ENCODE measurements at places on chromosomes 6 and 20. TPM values are rescaled to one million over a fixed set of nuclear protein-coding genes. Genes with fewer than 3 reads are reported as not detected.

RNASET2 gene
- 27.9 TPM for total RNA-seq

MUCL3 gene
- total RNA-seq = not detected

DNA sequence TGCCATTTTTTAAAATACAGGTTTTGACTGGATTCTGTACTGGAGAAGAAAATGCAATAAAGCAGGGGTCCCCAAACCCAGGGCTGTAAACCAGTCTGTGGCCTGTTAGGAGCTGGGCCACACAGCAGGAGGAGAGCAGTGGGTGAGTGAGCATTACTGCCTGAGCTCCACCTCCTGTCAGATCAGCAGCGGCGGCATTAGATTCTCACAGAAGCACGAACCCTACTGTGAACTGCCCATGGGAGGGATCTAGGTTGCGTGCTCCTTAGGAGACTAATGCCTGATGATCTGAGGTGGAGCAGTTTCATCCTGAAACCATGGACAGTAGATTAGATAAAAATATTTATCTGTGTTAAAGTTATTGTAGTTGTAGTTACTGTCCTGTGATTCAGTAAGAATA, 21.1 kb upstream of the FBXO9 start:
- no peak for DNase-seq

RAD21L1 gene
- not detected for total RNA-seq

- no peak for DNase-seq
These were observed 26.7 kb downstream of the GPX6 start for GRCh38 chr6:28488916-28489365.

TINAG gene
- total RNA-seq = 0.12 TPM

GRCh38 chr20:34389954-34390555, 27.0 kb downstream of the ITCH start:
- DNase-seq = no peak

BPIFA3 gene
- total RNA-seq = not detected

GRCh38 chr6:116562614-116563013, 8.7 kb upstream of the RWDD1 start:
- DNase-seq = no peak

DNA sequence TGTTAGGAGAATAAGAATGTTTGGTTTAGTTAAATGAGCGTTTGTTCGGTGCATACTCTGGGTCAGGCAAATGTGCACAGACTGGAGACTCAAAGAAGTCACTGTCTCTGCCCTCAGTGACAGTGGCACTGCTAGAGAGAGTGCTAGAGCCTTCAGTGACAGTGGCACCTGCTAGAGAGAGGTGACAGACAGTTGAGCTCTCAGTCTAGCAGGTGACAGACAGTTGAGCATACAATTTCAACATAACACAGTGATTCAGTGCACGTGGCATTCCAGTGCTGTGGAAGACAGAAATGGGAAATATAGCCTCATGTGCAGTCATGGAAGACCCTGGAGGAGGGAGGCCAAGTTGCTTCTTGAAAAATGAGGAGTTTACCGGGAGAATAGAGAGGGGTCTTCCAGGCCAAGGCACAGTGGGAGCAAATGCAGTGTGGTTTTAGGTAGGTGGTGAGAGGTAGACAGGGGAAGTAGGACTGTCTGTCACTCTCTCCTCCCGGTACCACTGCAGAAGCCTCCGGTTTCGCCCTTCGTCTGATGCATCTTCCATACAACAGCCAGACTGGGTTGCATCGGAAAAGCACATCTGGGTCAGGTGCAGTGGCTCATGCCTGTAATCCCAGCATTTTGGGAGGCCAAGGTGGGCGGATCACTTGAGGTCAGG, 107.9 kb upstream of the CLDN20 start:
- DNase-seq = no peak

FAM162B gene
- total RNA-seq = 2.0 TPM

CCHCR1 gene
- total RNA-seq = 11.0 TPM

C6orf89 gene
- 62.9 TPM for total RNA-seq

GRCh38 chr6:157606516-157606915, 216.5 kb upstream of the SNX9 start:
- no peak for DNase-seq

- no peak for DNase-seq
These were observed 158.1 kb downstream of the SOX4 start for GRCh38 chr6:21751608-21752007.

HSPA1A gene
- 197 TPM for total RNA-seq

- DNase-seq = no peak
These were observed 41.0 kb upstream of the RPS6KA2 start for GRCh38 chr6:166667796-166668610.

DNA sequence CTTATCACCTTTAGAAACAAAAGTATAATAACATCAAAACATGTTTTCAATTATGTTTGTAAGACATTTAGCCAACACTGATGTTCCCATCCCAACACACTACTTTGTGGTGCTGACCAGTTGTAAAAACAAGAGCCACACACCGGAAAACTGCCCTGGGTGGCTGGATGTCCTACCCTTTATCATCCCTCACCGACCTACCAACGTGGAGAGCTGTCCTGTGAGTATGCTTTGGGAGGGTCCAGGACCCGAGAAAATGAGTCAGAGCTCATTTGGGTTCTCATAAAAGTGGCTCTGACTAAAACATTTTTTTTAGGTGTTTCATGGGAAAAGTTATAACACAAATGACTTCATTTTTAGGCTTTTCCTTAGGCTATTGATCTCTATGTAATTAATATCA, 29.3 kb upstream of the CTAGE9 start:
- DNase-seq = no peak

FUCA2 gene
- total RNA-seq = 42.1 TPM

DNA sequence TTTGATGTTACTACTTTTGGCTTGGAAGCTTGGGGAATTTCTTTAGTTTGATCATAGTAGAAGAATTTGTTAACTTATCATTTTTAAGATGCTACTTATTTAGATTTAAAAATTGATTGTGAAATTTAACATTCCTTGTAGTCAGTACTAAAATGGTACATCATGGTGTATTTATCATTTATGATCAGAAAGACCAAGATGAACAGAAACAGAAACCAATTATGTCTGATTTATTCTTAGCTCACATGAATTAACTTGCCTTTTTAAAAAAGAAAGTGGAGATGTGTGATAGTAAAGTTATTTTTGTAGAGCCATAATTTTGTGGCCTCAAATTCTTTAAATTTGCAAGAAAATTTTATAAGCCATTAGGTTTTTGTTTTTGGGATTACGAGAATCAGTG, 77.6 kb downstream of the LIN28B start:
- no peak for DNase-seq

DNA sequence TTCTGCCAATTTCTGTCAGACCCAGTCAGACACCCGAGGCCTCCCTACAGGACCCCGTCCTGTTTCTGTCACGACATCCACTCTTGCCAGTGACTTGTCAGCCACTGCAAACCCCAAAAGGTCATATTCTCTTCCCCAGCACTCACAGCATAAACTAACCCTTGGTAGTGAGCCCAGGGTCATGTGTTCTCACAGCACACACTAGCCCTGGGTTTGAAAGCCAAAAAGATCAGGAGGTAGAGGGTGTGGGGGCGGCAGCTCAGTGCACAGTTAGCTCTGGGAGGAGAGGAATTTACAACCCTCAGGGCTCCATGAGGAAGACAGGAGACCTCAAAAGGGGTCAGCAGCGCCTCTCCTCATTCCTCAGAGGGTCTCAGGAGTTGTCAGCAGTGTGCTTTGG, 9.9 kb upstream of the SNX9 start:
- no peak for DNase-seq

AIG1 gene
- 49.7 TPM for total RNA-seq

GRCh38 chr6:1082285-1082935, 229.5 kb upstream of the FOXQ1 start:
- no peak for DNase-seq

DNA sequence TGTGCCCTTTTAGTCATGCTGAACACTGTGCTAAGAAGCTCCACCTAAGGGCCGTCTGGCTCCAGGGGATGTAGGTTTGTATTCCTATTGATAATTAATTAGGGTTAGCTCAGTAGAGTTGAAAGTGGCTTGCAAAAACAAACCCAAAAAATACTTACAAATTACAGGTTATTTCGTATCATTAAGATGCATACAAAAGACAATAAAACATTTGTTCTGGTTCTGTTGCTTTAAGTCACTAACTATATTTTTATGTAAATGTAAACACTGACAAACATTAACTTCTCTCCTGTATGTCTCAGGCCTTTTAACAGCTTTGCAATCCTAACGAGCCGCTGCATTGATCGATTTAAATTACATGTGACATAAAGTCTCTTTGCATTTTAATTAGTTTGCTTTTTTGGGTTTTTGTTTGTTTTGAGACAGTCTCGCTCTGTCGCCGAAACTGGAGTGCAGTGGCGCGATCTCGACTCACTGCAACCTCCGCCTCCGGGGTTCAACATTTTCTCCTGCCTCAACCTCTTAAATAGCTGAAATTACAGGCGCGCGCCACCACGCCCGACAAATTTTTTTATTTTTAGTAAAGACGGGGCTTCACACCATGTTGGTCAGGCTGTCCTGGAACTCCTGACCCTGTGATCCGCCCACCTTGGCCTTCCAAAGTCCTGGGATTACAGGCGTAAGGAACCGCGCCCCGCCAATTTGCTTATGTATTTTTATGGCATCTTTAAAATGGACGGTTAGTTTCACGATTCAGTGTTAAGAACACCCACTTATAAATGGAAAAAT, 110.9 kb downstream of the HFE start:
- peak; percentile 44 for DNase-seq

ZSCAN23 gene
- 1.2 TPM for total RNA-seq

GRCh38 chr6:1832844-1833787, 223.4 kb downstream of the FOXC1 start:
- DNase-seq = peak; percentile 75

GRCh38 chr6:41588111-41588510, 41.9 kb downstream of the FOXP4 start:
- no peak for DNase-seq

EDN1 gene
- total RNA-seq = 2.7 TPM

DNA sequence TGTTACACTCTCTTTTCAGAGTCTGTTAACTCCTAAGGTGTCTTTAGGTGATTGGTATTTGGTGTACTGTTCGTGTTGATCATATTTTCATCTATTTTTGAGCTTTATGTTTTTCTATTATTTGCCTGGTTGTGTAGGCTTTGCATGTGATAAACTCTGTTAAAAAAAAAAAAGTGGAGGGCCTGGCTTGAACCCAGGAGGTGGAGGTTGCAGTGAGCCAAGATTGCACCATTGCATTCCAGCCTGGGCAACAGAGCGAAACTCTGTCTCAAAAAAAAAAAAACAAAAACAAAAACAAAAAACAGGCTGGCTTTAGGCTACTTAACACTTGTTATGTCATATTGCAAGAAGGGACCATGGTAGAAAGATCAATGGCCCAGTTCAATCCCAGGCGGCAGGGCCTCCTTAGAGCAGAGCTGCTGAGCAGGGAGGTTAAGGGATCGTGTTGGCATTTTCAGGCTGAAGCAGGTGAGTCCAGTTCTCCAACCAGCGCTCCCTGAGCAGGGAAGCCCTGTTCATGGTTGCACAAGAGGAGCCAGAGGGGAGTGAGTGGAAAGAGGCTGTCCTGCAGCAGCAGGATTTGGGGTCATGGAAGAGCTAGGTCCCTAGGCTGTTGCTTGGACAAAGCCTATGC, 8.5 kb downstream of the PYGB start:
- DNase-seq = no peak

SLC22A2 gene
- total RNA-seq = not detected

COX4I2 gene
- 11.4 TPM for total RNA-seq

NEU1 gene
- 31.8 TPM for total RNA-seq

LY6G6D gene
- total RNA-seq = not detected

GRCh38 chr6:48032151-48032550, 78.8 kb downstream of the PTCHD4 start:
- no peak for DNase-seq

DNA sequence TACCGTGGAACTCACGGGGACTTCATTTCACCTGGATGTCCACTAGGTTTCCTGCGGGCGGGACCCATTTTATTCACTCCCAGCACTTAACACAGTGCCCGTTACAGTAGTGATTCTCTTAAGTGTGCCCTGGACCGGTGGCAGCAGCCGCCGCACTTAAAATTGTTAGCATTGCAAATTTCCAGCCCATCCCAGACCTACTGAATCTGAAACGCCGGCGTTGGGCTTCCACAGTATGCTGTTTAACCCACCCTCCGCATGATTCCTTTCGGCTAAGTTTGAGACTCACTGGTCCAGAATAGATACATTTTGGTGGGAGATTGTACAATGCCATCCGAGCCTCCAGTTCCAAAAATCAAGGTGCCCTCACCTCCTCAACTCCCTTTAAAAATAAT, 967 bp downstream of the SMPDL3A start:
- DNase-seq = peak; percentile 30

Data from left cardiac atrium (tissue), 4 donors.